ENCODE measurements at places on chromosomes 3 and 15.

GRCh38 chr3:18982920-18983319 is 165.4 kb upstream of the KCNH8 start:
- DNase-seq, result no peak

DNA sequence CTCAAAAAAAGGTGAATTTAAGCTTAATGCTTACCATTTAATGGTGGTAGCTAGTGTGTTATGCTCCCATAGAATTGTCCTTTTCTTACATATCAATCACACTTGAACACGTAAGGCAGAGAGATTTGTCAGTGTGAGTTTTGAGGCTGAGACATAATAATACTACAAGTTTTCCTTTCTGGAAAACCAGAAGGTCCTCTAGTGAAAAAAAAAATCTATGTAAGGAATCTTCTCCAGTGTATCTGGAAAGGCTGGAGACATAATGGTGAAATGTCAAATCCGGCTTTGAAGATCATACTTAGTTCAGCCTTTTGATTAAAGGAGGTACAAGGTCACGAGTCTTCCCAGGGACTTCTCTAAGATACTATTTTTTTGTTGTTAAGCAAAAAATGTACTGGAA is 3.4 kb downstream of the TSC22D2 start:
- DNase-seq, result no peak

GRCh38 chr3:129346695-129347457 is 68.2 kb downstream of the HMCES start:
- DNase-seq, result no peak

GRCh38 chr15:85692873-85693272 is 101.9 kb downstream of the KLHL25 start:
- DNase-seq, result peak; percentile 71

DNA sequence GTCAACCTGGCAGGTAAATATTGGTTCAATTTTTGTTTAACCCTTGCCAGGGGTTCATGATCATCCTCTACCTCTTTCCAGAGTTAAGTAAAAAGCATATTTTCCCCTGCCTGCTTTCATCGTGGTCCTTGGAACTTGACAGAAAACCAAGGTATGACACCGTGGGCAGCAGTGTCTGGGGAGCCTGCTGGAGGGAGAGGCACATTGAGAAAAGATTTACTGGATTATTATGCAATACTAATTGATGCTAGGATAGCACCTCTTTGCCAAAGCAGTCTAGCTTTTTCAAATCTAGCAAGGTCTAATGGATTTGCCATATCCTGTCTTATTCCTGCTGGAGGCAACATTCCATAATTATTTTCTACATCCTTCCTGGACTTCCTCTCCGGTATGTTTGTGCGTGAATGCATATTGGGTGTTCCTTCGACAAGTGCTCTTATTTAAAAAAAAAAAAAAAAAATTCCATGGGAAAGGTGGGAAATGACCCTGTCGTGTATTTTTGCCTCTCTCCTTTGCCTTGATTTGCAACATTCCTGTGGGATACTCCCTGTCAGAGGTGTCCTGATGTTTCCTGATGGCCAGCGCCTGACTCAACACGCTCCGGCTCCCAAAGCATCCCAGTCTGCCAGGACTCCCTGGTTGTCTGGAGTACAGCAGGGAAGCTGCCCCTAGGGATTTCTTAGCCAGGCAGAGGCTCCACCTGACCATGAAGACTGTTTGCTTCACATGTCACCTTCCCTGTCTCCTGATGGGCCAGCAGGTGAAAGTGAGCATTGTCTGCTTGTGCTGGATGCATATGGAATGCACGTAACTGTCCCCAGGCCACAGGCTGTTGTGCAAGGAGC is 6.3 kb downstream of the BHLHE40 start:
- no peak for DNase-seq

DNA sequence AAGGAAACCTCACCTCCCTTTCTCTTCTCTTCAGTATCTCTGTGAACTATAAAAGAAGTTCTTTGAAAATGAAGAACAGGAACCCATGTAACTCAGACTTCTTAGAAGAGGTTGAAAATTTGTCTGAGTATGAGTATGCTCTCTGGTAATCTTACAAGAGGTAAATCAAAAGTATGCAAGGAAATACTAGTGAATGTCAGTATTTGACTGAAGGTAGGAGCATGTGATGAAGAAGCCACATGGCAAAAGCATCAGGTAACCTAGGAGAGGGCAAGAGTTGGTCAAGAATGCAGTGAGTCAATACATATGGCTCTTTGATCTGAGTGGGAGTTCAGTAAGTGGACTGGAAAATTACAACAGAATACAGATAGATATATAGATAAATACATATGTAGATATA is 133.0 kb upstream of the NECTIN3 start:
- DNase-seq, result no peak

- DNase-seq, result peak; percentile 87
Observed at GRCh38 chr15:99928429-99928981, 195.3 kb upstream of the LYSMD4 start.

Data from CD4-positive, alpha-beta T cell treated with Interleukin-1 beta for 1 hour (primary cell).